ENCODE measurements at places on chromosomes 12 and 14.

DNA sequence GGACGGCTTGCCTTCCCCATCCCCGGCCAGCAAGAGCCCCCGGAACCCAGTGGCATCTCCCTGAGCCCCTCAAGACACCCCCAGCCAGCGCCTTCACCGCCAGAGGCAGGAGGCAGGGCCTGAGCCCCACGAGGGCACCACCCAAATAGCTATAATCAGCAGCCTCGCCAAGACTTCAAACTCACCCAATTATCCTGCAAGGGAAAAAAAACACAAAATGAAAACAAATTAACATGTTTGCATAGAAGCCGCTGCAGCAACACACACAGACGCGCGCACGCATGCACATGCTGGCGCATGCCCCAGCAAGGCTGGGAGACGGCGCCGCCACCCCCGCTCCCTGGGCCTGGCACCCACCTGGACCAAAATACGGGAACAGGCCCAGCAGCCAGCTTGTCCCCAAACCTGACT is 15.8 kb downstream of the FAM222A start:
- DNase-seq: no peak

DNA sequence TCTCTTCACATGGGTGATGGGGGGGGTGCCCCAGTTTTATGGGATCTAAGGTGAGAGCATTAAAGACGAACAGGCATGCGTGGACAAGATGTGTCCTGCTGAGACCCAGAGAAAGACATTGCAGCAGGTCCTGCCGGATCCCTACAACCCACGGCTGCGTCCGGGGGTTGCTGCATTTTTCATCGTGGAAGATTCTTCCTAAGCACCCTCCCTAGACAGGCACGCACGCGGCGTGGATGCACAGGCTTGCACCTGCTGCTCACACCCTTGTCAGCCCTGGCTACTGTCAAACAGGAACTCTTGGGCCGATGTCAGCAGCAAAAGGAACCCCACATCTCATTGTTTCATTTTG is 280.6 kb upstream of the RTL1 start:
- DNase-seq: no peak

DNA sequence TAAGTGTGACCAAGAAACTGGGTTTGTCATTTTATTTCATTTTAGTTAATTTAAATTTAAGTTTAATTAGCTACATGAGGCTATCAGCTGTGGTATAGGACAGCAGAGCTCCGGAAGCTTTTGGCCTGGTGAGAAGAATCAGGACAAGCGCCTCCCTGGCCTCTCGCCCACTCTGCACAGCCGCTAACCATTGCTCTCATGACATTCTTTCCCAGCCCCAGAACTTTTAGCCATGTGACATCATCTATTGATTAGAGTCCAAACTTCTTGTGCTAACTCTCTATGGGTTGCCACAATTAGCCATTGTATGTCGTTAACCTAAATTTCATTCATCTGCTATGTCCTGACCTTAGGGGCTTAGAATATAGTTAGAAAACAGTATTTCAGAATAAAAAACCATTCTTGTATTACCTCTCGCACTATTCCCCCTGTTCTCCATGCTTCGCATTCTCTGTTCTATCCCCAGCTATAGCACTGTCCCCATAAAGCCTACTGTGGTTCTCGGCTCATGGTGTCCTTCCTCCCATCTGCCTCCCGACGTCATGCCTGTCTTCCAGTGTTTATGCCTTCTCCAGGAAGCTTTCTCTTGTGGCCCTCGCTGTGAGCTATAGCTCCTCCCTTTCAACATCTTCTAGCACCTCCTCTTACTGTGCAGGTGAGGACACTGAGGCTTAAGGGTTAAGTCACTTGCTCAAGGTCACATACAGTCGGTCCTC is 23.5 kb downstream of the SSH1 start:
- DNase-seq: no peak

GRCh38 chr14:69542311-69542710 is 32.4 kb downstream of the CCDC177 start:
- DNase-seq: no peak

- DNase-seq: no peak
Observed at GRCh38 chr14:23359722-23360447, 5.1 kb downstream of the EFS start.

DNA sequence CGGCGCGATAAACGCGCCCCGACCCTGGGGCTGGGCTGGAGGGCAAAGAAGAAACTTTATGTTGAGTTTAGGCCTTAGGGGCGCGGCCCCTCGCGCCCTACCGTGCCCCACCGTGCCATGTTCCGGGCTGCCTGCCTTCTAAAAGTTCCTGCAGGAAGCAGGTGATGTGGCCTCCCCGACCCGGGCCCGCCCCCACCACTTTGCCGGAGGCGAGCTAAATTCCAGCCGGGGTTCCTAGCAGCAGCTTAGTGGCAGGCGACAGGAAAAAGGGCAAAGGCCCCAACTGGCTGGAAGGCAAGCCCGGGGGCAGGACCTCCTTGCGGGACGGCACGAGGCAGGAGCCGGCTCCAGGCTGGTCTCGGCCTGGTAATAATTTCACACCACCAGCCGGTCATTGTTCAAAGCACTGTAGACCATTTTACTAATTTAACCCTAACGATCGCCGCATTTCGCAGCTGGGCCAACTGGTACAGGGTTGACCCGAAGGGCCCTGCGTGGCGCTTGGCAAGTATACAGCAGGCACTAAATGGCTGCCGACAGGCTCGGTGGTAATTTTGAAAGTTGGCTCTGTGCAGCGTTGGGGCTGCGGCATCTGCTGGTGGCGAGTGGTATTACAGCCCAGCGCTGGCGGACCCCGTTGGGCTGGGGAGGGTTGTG is 895 bp upstream of the CCDC88C start:
- peak; percentile 35 for DNase-seq

GRCh38 chr14:48435221-48435620 is 759.8 kb upstream of the MDGA2 start:
- no peak for DNase-seq

DNA sequence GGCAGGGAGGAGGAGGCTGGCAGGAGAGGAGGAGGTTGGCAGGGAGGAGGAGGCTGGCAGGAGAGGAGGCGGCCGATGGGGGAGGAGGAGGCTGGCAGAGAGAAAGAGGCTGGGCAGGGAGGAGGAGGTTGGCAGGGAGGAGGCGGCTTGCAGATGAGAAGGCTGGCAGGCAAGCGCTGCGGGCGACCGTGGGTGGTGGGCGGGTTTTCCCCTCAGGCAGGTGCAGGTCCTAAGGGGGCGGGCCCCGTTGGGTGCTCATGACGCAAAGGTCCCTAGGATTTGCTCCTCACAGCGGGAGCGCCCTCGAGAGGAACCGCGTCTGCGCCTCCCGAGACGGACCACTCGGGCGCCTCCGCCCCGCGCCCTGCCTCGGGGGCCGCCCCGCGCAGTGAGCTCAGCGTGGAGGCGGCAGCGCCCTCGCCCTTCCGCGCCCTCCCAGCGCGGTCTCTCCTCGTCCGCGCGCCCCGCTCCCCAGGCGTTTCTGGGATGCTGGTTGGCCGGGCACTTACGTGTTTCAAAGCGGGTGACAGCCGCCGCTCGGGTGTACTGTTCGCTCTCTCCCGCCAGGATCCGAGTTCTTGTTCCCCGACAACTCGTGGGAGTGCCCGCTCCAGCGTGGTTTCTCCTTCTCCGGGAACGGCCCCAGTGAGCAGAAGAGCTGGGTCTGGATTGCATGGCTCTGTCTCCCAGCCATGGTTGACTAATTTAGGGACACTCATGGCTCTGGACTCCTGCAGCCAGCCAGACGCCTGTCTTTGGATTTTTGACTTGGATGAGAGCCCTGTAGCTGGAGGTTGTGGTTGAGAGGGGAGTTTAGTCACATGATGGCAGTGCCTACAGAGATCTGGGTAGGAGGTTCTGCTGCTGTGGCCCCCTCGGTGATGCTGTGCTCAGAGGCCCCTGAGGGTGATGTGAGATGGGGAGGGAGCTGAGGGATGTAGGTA is 64.1 kb upstream of the PPP4R3A start:
- no peak for DNase-seq

DNA sequence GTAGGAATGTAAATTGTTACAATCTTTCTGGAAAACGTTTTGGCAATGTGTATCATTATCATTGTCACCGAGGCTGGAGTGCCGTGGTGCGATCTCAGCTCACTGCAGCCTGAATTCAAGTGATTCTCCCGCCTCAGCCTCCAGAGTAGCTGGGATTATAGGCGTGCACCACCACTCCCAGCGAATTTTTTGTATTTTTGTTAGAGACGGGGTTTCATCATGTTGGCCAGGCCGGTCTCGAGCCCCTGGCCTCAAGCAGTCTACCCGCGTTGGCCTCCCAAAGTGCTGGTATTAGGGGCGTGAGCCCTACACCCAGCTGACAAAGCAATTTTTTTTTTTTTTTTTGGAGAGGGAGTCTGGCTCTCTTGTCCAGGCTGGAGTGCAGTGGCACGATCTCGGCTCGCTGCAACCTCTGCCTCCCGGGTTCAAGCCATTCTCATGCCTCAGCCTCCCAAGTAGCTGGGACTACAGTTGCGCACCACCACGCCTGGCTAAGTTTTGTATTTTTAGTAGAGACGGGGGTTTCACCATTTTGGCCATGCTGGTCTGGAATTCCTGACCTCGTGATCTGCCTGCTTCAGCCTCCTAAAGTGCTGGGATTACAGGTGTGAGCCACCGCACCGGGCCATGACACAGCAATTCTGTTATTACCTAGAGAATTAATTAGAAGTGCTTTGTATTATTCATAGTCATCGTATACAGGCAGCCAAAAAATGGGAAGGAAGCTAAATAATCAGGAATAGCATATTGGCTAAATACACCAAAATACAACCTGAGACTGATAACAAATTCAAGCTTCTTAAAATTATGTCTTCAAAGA is 1.2 kb downstream of the ACTR6 start:
- DNase-seq: no peak

- no peak for DNase-seq
Observed at GRCh38 chr14:92412912-92413311, 89.9 kb downstream of the SLC24A4 start.

DNA sequence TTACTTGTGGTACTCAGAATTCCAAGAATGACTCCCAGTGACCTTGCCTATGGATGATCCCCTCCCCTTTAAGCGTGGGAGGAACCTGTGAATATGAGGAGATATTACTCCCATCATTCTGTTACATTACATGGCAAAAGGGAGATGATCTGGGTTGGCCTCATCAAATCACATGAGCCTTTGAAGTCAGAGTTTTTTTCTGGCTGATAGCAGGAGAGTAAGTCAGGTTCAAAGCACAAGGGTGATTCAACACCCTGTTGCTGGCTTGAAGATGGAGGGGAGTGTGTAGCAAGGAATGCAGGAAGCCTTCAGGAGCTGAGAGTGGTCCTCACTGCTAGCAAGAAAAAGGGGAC is 9.1 kb upstream of the MDM2 start:
- DNase-seq: no peak

- DNase-seq: no peak
Observed at GRCh38 chr12:47545938-47546609, 159.8 kb downstream of the RPAP3 start.

DNA sequence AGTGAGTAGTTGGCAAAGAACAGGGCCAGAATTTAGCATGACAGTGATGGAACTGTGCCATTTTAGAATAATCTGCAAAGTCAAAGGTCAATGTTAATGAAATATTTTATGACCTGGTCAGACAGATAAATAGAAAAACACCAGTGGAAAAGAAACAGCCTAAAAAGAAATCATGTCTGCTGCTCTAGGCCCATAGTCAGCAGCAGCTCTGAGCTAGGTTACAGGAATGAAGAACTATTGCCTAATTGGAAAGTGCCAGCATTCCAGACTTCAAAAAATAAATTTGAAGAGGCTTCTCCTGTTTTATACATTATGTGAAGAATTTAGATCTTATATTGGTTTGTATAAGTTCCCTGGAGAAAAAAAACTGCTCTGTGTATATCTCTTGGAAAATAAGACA is 9.8 kb downstream of the NPC2 start:
- no peak for DNase-seq

GRCh38 chr12:107080299-107080698 is 13.1 kb downstream of the CRY1 start:
- DNase-seq: no peak

GRCh38 chr14:67385120-67385519 is 25.0 kb downstream of the EIF2S1 start:
- no peak for DNase-seq

Measured in NCI-H187 (cell line).